ENCODE measurements at places on chromosomes 6 and 20. TPM values are rescaled to one million over a fixed set of nuclear protein-coding genes. Genes with fewer than 3 reads are reported as not detected.

Gene RAET1E
- total RNA-seq, result not detected

Gene EYS
- not detected for total RNA-seq

Gene NKX2-2
- not detected for total RNA-seq

Gene DCDC2
- 93.4 TPM for total RNA-seq

Gene PM20D2
- 7.9 TPM for total RNA-seq

Gene CCDC28A
- total RNA-seq, result 11.5 TPM

Gene TBCC
- 34.2 TPM for total RNA-seq

Gene RIMS4
- not detected for total RNA-seq

Gene PSORS1C2
- not detected for total RNA-seq

Gene LIN28B
- total RNA-seq, result not detected

Gene THBS2
- total RNA-seq, result 35.0 TPM

Gene SLC17A9
- total RNA-seq, result 33.6 TPM

Gene SCRT2
- total RNA-seq, result not detected

Gene SLC22A1
- total RNA-seq, result 0.98 TPM

Gene NRN1
- total RNA-seq, result not detected

Gene REM1
- not detected for total RNA-seq

Gene ENPP5
- 3.8 TPM for total RNA-seq

Gene MTRF1L
- total RNA-seq, result 3.8 TPM

Gene BCKDHB
- 15.8 TPM for total RNA-seq

Gene SYCP2L
- 0.38 TPM for total RNA-seq

Gene CD2AP
- total RNA-seq, result 20.4 TPM

Gene DOK5
- 1.3 TPM for total RNA-seq

Gene PRL
- total RNA-seq, result not detected

Gene PAK5
- not detected for total RNA-seq

Gene TSPO2
- 0.51 TPM for total RNA-seq

Gene PLN
- total RNA-seq, result 0.13 TPM

Gene PRDM13
- not detected for total RNA-seq

Gene PGC
- total RNA-seq, result not detected

Gene OPRM1
- not detected for total RNA-seq

Gene BCAS1
- 0.13 TPM for total RNA-seq

Gene POM121L2
- not detected for total RNA-seq

Gene BPIFB2
- not detected for total RNA-seq

Gene SPTLC3
- total RNA-seq, result 3.7 TPM

Gene SRXN1
- 26.9 TPM for total RNA-seq

Gene FNDC11
- total RNA-seq, result 1.1 TPM

Gene NINL
- 6.0 TPM for total RNA-seq

Gene NFKBIE
- total RNA-seq, result 25.4 TPM

Gene ITPA
- total RNA-seq, result 82.0 TPM

Gene ARG1
- total RNA-seq, result not detected

Gene RIPOR2
- total RNA-seq, result 0.76 TPM

Gene CTAGE9
- total RNA-seq, result not detected

Gene ZKSCAN4
- 5.2 TPM for total RNA-seq

Gene TMEM239
- not detected for total RNA-seq

Gene APMAP
- total RNA-seq, result 104 TPM

Gene HLA-DRA
- not detected for total RNA-seq

Gene AGER
- total RNA-seq, result 3.4 TPM

Gene OSTM1
- total RNA-seq, result 21.6 TPM

Gene CEP162
- total RNA-seq, result 1.0 TPM

Gene TMEM170B
- 0.65 TPM for total RNA-seq

Gene BEND6
- total RNA-seq, result 2.3 TPM

All from mesangial cell (primary cell).